ENCODE measurements at places on chromosomes 5 and 9.
A peak's percentile ranks its signal among the peaks of the same experiment; 100 is the strongest.

DNA sequence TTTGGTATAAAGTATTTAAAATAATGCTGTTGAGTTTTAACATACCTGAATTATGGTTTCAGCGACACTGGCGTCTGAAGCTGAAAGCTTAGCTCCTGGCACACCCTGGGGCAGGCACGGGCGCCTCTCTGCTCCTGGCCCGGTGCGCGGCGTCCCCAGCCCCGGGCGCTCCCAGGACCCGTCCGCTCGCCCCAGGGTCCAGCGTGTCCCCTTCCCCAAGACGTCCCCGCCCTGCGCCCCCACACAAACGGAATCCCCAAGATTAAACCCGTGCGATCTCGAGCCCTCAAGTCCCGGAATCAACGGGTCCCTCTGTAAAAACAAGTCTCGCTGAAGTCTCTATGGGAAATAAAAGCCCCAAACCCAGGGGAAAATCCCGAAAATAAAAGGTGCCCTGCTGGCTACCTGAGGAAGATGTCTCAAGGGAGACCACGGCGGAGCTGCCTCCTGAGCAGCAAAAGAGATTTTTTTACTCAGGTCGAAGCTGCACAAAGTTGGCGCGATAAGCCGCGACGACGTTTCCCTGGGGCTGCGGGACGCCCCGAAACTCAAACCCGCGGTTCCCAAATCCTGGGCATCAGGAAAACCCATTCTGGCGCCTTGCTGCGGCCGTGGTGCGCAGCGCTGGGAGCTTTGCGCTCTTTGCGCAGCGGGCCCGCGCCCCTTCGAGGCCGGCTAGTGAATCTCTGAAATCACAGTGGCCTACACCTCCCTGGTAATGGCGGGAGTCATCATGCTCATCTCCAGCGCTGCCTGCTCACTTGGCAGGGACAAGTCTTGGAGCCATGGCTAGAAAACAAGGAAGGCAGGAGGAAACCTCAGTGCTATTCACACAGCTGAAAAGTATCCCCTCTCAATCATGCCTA, 6.3 kb upstream of the IFNA8 start:
- DNase-seq: no peak

- DNase-seq: peak; percentile 33
These were observed 113.4 kb downstream of the SYK start for GRCh38 chr9:90914868-90915483.

- DNase-seq: peak; percentile 96
These were observed at the start of the genes MRPS27 and PTCD2 for GRCh38 chr5:72319976-72320752. Gene MRPS27, minus strand, starts transcription at chr5:72320240. Its CDS starts 19 bp downstream, at chr5:72320221. Gene PTCD2, plus strand, starts transcription at chr5:72320373. Its CDS starts 10 bp downstream, at chr5:72320383.

DNA sequence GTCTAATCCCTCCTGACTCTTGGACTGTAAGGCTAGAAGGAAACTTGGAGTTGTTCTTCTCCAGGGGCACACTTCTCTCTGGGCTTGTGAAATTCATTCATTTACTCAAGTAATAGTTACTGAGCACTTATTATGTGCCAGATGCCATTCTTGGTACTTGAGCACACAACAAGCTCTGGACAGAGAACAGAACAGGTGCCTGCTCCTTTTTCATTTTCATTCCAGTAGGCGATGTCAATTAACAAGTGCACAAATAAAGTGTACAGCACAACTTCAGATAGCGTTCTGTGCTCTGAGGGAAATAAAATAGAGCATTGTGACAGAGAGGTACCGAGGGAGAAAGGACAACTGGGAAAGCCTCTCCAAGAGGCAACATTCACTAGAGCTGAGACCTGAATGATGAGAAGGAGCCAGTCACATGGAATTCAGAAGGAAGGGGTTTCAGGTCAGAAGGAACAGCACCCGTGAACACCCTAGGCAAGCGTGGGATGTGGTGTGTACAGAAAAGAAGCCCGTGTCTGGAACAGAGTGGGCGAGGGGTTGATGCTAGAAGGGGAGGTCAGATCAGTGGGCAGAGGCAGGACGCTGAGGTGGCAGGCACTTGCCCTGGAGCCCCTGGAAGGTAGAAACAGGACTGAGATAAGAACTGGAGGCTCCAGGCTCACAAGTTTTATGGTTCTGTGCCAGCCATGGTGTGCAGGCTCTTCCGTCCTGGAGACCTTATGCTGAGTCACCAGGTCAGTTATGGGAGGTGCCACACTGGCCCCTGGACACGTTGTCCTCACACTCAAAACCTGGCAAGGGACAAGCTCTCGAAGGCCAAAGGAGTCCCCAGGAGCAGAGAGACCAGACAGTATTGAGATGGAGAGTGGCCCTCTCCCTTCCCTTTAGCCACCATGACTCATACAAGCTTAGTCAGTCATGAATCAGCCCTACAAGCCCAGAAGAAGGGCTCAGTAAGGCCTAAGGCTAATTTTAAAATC, 7.2 kb upstream of the ABLIM3 start:
- no peak for DNase-seq
